Stimulated activated CD8-positive, alpha-beta memory T cell treated with anti-CD3 and anti-CD28 coated beads, Interleukin-7, amount 100 ng/mL, for 48 hours (primary cell): ENCODE measurements at places on chromosomes 12 and 14.

DNA sequence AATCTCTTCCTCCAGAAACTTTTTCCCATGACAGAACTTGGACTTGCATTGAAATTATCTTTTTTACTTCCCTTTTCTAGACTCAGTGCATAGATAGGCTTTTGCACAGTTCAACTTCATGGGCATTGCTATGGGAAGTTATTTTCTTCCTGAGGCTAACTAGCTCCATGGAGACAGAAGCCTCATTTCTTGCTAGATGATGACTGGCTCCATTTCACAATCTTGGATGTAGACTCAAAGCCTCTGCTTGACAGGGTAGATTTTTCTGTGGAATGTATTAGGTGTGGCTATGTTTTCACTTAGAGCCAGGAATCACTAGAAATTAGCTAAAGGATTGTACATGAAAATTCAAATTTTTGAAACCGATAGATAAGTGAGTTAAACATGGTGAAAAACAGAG lies 884.1 kb upstream of the MGAT4C start:
- no peak for DNase-seq

DNA sequence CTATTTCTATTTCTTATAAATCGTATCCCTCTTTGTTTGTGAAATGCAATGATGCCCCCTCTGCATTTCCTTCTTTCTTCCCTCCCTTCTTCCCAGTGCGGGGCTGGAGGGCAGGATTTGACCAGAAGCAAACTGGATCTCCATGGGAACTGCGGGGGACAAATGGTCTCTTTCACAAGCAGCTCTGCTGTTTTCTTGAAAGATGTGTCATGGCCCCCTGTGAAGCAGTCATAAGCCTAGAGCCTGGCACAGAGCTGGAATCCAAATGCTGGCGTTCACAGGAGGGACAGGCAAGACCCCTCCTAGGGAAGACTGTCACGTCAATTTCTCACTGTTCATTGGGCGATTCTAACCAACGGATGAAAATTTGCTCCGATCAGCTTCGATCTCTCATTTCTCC lies 203.5 kb upstream of the NOS1 start:
- no peak for DNase-seq

DNA sequence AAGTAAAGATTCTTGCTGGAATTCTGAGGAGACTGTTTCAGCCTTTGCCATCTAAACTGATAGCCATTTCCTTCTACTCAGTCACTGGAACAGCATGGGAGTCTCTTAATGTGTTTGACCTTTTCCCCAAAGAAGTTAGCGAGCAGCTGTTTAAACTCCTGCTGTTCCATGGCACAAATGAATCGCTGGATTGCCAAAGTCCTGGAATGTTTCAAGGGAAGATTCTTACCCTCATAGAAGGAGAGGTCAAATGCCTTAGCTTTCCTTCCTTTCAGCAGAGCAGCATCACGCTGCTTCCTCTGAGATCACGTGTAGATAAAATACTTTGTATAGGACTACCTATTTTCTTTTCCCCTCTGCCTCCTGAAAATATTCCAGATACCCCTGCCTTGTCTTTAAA lies 10.5 kb upstream of the NR2C1 start:
- no peak for DNase-seq

- no peak for DNase-seq
Observed at GRCh38 chr14:71625175-71625574, 307.1 kb upstream of the RGS6 start.

GRCh38 chr14:103296007-103296406 lies 38.0 kb upstream of the EIF5 start:
- no peak for DNase-seq

GRCh38 chr12:127780881-127781280 lies 486.1 kb upstream of the TMEM132C start:
- DNase-seq = no peak

- DNase-seq = no peak
Observed at GRCh38 chr14:82915381-82915780, 1381.7 kb upstream of the SEL1L start.

DNA sequence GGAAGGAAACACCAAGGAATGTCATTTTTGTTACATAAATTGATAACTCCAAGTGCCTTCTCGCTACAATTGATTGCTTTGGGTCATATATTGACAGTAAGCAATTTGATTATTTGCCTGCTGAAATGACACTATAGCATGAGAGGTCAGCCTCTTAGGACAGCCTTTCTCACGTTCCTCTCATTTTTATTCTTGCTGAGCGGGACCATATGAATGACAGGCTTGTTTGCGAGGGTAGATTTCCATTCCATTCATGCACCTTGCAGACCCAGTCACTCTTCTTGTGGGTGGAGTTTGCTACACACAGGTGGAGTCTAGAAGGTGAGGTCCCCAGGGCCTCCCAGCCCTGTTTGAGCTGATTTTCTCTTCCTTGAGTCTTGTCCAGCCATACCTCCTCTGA lies 27.3 kb downstream of the DAAM1 start:
- DNase-seq = no peak

DNA sequence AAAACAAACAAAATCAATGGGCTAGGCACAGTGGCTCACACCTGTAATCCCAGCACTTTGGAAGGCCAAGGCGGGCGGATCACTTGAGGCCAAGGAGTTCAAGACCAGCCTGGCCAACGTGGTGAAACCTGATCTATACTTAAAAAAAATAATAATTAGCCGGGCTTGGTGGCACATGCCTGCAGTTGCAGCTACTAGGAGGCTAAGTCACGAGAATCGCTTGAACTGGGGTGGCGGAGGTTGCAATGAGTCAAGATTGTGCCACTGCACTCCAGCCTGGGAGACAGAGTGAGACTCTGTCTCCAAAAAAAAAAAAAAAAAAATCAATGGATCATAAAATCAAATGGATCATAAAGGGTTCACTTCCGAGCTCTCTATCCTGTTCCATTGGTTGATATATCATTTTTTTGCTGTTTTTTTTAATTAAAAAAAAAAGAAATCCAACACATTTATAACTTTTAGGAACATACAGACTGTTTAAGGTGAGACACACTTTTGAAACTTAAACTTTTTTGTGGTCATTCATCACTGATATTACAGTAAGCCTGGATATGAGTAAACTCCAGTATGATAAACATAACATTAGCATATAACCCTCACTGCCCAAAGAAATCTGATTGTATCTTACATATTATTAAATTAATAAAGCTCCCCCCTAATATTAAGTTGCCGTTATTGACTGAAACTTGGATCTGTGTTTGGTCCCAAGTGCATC lies 22.1 kb downstream of the MOK start:
- DNase-seq = no peak

- DNase-seq = no peak
Observed at GRCh38 chr12:89386138-89386537, 33.8 kb upstream of the DUSP6 start.

DNA sequence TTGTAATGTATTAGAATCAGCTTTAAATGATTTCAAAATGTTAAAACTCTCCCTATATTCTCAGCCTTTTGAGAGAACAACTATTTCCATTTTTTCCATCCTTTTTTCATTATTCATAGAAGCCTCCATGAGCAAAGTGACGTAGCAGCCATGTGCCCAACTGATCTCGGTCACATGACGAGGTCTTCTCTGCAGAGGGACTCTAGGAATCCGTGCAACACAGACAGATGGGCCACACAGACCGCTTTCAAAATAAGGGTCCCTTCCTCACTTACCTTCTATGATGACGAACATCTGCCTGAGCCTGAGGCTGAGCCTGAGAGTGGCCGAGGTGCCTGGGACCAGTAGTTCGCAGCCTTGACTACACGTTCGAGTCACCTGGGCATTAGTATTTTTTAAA lies 293.8 kb downstream of the FOXN3 start:
- no peak for DNase-seq

- DNase-seq = no peak
Observed at GRCh38 chr14:77660754-77661153, 44.3 kb upstream of the SPTLC2 start.

GRCh38 chr12:125193376-125194152 lies 128.3 kb downstream of the AACS start:
- DNase-seq = no peak

DNA sequence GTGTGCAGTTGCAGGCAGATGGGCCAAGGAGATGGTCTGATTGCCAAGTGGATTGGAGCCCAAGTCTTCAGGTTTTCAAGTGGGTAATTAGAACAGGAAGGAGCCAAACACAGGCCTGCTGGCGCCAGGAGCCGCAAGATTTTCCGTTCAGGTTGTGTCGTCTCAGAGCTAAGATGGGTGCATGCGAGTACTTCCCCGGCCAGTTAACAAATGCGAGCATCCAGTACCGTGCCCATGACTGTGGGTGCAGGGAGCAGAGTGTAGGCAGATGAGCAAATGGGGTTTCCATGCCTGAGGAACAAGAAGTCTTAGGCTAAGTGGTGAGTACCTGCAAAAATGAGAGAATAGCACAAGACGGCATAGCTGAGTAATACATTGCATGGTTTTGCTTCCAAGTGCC lies 90.5 kb downstream of the CHST11 start:
- no peak for DNase-seq

DNA sequence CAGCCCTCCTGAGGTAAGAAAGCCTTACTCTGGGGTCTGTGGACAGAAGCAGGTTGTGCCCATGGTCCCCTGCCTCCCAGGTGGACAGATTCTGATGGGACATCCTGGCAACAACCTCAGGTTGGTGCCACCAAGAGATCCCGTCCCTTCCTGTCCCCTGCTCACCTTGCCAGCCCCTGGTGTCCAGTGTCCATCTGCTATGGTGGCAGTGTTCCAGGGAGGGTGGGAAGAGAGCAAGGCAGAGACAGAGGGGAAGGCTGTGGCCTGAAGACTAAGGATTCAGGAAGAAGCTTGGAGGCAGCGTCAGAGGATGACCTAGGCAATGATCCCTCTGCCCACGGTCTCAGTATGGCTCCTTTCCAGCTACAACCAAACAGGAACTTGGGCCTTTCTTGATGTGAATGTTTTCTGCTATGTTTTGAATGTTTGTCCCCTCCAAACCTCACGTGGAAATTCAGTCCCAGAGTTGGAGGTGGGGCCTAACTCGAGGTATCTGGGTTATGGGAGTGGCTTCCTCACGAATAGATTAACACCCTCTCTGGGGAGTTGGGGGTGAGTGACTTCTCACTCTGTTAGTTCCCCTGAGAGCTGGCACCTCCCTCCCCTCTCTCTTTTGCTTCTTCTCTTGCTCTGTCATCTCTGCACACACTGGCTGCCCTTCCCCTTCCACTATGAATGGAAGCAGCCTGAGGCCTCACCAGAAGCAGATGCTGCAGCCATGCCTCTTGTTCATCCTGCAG lies 26.9 kb downstream of the IQSEC3 start:
- DNase-seq = no peak

GRCh38 chr14:75702122-75702521 lies 41.1 kb downstream of the TTLL5 start:
- DNase-seq = no peak

- DNase-seq = no peak
Observed at GRCh38 chr12:26699237-26699636, 133.8 kb downstream of the ITPR2 start.

DNA sequence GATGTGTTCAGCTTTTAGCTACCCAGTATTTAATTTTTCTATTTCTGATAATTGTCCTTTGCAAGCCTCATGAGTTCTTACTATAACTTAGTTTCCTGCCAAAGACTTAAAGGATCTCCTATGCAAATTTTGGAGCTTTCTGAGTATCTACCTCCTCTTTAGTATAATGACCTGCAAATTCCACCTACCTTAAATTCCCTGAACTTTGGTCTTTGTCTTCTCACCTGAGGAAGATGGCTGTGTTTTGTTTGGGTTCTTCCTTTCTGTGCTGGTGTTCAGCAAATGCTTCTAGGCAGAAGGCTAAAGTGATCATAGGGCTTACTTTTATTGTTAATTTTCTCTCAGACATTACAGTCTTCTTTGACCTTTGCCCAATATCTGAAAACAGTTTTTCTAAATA lies 142.8 kb downstream of the FUT8 start:
- DNase-seq = no peak

GRCh38 chr12:5138845-5139244 lies 95.2 kb downstream of the KCNA5 start:
- no peak for DNase-seq

DNA sequence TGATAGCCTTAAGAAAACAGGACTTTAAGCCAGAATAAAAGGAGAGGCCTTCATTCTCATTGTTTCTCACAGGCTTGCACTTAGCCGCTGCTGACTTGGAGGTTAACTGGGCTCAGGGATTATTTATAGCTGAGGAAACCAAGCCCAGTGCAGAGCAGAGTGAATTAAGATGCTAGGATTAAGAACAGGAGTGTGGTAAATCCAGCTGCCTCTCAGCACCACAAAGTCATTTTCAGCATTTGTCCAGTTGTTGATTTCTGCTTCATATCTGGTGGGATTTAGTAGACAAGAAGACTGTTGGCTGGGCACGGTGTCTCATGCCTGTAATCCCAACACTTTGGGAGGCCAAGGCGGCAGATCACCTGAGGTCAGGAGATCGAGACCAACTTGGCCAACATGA lies 14.3 kb upstream of the KRT73 start:
- DNase-seq = no peak

DNA sequence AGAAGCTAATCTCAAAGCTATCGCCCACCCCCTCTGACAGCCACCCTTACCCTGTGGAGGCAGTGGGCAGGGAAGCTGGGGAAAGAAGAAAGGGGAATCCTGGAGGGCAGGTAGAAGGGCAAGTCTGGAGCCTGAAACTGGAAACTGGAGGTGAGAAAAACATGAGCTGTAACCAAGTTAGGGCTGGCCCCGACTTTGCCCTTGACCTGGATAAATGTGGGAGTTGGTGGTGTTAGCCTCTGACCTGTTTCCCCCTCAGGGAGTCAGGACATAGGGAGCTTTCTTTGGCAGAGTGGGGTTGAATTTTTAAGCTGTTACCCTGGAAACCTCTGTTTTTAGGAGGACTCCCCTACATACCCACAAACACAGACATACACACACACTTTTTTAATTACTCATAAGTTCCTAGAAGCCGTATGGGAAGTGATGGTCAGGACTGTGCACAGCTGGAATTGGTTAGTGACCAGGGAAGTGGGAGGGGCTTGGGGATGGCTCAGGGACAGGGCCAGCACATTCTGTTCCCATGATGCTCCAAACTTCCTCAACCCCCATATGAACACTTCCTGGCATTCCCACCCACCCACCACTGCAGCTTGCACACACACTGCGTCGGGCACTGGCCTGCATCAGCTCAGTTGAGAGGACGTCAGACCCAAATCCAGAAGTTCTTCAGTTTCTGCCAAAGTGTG lies 5.0 kb upstream of the MMP19 start:
- DNase-seq = no peak

GRCh38 chr14:93804654-93805053 lies 16.4 kb upstream of the PRIMA1 start:
- DNase-seq = no peak

GRCh38 chr14:39680777-39681176 lies 248.5 kb upstream of the FBXO33 start:
- no peak for DNase-seq

DNA sequence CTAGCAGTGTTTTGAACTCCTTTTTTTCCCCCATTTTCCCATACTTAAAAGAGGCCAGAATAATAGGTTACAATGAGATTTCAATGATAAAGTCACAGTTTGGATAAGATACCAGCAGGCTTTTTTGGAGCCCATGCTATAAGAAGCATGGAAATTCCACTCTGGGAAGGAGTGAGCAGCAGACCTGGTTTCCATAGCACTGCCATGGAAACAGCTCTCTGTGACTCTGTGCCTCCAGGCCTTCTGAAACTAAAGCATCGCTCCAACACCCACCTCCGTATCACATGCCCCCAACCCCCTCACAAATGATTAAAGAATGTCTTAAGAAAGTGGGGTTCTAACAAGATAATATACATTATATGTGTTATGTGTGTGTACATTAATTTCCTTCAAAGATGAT lies 165.0 kb downstream of the GRIN2B start:
- no peak for DNase-seq

- no peak for DNase-seq
Observed at GRCh38 chr14:100332797-100333196, 9.7 kb downstream of the SLC25A47 start.

- DNase-seq = no peak
Observed at GRCh38 chr14:59675394-59675793, 98.8 kb upstream of the CCDC175 start.
